Aorta (tissue), 5 donors: ENCODE measurements at places on chromosomes 11 and 22. TPM values are rescaled to one million over a fixed set of nuclear protein-coding genes. Genes with fewer than 3 reads are reported as not detected.

The CD3E gene
- 0.43 TPM for polyA plus RNA-seq

The PANX3 gene
- not detected for polyA plus RNA-seq

The TRAPPC4 gene
- polyA plus RNA-seq, result 33.8 TPM

The TRIM3 gene
- 23.5 TPM for polyA plus RNA-seq

The MAP4K2 gene
- polyA plus RNA-seq, result 5.4 TPM

The HBE1 gene
- polyA plus RNA-seq, result not detected

The SCARF2 gene
- 21.4 TPM for polyA plus RNA-seq

The PTGDR2 gene
- polyA plus RNA-seq, result 0.10 TPM

The CASP1 gene
- 32.1 TPM for polyA plus RNA-seq

The PYGM gene
- polyA plus RNA-seq, result 12.5 TPM

The CNTN5 gene
- 0.13 TPM for polyA plus RNA-seq

The OR4C16 gene
- polyA plus RNA-seq, result not detected

The ANGPTL5 gene
- not detected for polyA plus RNA-seq

The THY1 gene
- 10.2 TPM for polyA plus RNA-seq

The LYVE1 gene
- polyA plus RNA-seq, result 11.8 TPM

The UPB1 gene
- polyA plus RNA-seq, result 0.38 TPM

The NF2 gene
- polyA plus RNA-seq, result 9.3 TPM

The OR52N4 gene
- not detected for polyA plus RNA-seq

The CCDC73 gene
- polyA plus RNA-seq, result not detected

The PTPRCAP gene
- 2.0 TPM for polyA plus RNA-seq

The SMDT1 gene
- polyA plus RNA-seq, result 143 TPM

The NCAM1 gene
- 2.1 TPM for polyA plus RNA-seq

The SEC14L2 gene
- polyA plus RNA-seq, result 13.3 TPM

The RASSF7 gene
- polyA plus RNA-seq, result 9.9 TPM

The MYEOV gene
- not detected for polyA plus RNA-seq

The MYOD1 gene
- not detected for polyA plus RNA-seq

The HIPK3 gene
- polyA plus RNA-seq, result 24.8 TPM

The F2 gene
- polyA plus RNA-seq, result not detected

The CNGA4 gene
- polyA plus RNA-seq, result 0.38 TPM

The PHLDA2 gene
- polyA plus RNA-seq, result 17.2 TPM

The PKNOX2 gene
- 1.8 TPM for polyA plus RNA-seq

The BEST1 gene
- polyA plus RNA-seq, result 4.1 TPM

The ANO5 gene
- polyA plus RNA-seq, result 0.72 TPM

The B3GAT1 gene
- not detected for polyA plus RNA-seq

The UPK3A gene
- polyA plus RNA-seq, result not detected

The OR2D2 gene
- polyA plus RNA-seq, result not detected

The DDI1 gene
- polyA plus RNA-seq, result not detected

The CYP2D6 gene
- 1.8 TPM for polyA plus RNA-seq
